Urinary bladder (tissue), 4 donors: ENCODE measurements at places on chromosomes 2 and 18. TPM values are rescaled to one million over a fixed set of nuclear protein-coding genes. Genes with fewer than 3 reads are reported as not detected.

- DNase-seq = no peak
Measured at GRCh38 chr2:1698188-1698945, 45.9 kb downstream of the PXDN start.

DNA sequence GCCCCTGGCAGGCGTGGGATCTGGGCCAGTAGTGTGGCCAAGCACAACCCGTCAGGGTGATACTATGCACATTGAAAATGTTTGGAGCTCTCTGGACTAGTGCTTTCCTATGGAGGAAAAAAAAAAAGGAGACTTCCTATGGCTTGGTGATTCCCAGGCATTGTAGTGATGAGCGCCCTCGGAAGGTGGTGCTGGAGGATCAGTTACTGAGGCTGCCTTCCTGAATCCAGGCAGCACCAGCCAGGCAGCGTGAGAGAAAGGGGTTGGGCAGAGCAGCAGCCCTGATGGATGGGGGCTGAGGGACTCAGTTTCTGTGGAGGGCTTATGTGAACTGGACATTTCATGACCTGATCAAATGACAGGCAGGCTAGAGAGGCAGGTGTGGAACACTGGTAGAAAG is 70.9 kb downstream of the CHRNA1 start:
- no peak for DNase-seq

DNA sequence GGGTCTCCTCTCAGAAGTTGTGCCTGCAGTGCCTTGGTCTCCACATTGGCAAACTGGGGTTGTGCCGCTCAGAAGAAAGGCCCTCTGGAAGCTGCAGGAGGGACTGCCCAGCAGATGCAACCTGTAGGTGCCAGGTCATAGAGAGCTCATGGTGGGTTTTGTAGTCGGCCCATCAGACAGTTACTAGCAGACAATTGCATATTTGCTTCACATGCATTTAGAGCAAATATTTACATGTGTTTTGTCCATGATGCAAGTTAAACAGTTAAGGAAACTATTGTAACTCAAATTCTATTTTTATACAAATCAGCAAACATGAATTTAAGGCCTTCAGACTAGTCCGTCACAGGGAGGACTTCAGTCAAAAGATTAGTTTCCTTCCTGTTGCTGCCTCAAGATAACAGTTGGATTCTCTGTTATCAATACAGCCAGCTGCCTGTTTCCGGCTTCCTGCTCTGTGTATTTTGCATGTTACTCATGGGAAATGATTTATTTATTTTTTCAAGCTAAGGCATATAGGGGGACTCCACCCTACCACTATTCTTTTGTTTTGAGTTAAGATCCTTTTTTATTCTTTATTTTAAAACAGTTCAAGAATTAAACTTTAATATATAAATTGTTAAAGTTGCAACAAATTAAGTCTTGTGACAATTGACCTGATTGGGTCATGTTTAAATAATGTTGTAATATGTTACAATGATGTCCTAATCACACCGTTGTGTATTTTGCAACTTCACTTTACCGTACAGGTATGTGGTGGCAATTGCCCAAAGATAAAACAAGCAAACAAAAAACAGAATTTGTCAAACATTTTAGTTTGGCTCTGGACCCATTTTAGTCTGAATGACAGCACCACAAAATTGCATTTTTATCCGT is 133.5 kb downstream of the SPTBN1 start:
- no peak for DNase-seq

- DNase-seq = no peak
Measured at GRCh38 chr2:8456151-8457091, 225.4 kb upstream of the ID2 start.

DNA sequence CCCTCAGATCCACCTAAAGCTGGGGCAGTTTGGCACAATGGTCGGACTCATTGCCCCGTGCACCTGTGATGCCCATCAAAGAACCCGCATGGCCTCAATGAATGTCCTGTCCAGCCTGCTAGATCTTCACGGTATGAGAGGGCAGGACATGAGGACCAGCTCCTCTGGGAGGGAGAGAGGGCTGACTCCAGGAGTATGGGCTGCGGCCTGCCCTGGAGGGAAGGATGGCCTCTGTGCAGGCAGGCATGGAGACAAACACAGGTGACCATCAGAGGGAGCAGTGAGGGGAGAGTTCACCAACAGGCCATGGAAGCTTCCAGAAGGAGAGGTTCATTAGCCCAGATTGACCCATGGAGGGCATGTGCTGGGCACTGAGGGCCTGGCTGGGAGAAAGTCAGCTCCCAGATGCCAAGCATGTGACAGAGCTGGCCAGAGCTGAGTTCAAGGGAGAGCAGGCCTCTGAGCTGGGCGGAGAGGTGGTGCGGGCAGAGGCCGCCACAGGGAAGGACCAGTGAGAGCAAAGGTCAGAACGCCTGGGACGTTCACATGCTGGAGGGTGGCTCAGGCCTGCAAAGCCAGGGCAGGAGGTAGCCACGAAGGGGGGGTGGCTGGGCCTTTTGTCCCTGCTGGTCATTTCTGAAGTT is 36.2 kb downstream of the HJURP start:
- no peak for DNase-seq

DNA sequence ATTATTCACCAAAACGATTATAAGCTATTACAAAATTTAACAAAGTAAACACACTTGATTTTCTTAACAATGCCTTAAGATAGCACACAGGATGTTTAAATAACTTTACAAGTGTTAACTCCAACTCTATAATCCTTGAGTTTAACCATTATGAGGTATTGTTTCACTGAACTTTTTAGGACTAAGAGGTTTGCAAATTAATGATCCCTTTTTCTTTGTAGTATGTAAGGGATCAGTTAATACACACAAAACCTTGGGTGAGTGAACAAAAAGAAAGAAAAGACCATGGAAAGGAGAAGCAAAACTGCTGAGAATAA is 21.5 kb upstream of the TFPI start:
- DNase-seq = no peak

- DNase-seq = no peak
Measured at GRCh38 chr2:44367591-44367990, 5.8 kb downstream of the CAMKMT start.

- no peak for DNase-seq
Measured at GRCh38 chr18:23330423-23330822, 122.7 kb upstream of the RIOK3 start.

GRCh38 chr2:68911709-68912108 is 40.5 kb upstream of the BMP10 start:
- DNase-seq = no peak

- DNase-seq = no peak
Measured at GRCh38 chr18:21853775-21854552, 113.4 kb downstream of the MIB1 start.

GRCh38 chr2:157414050-157414449 is 29.8 kb downstream of the CYTIP start:
- no peak for DNase-seq

DNA sequence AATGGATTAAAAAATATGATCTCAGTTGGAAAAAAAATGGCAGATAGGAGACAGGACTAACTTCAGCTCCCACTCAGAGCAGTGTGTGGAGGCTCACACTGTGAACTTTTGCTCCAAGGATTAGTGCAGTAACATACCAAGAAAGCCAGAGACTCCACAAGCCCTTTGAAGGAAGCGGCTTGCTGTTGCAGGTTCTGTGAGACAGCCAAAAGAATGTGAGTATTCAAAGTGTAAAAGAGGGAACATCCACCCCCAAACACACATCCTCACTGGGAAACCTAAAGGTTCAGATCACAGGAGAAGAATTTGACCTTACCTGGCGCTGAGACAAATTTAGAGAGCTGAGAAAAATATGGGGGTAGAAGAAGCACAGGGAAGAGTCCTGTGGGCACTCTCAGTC is 77.5 kb downstream of the FAM171B start:
- DNase-seq = no peak

DNA sequence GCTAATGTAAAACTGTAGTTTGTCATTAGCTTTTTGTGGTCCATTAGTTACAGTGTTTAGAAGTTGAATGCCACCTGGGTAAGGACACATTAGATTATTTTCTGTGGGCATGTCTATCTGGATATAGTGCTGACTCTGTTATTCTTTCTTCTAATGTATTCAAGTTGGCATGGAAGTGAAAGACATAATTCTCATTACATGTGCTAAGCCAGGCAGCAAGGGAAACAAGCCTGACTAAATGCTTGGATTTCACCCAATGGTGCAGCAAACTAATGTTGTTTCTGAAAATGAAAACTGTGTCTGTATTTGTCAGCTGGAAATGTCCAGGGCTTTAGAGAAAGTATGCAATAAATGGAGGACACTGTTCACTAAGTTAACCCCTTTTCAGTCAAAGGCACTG is 100.7 kb downstream of the NUP35 start:
- no peak for DNase-seq

DNA sequence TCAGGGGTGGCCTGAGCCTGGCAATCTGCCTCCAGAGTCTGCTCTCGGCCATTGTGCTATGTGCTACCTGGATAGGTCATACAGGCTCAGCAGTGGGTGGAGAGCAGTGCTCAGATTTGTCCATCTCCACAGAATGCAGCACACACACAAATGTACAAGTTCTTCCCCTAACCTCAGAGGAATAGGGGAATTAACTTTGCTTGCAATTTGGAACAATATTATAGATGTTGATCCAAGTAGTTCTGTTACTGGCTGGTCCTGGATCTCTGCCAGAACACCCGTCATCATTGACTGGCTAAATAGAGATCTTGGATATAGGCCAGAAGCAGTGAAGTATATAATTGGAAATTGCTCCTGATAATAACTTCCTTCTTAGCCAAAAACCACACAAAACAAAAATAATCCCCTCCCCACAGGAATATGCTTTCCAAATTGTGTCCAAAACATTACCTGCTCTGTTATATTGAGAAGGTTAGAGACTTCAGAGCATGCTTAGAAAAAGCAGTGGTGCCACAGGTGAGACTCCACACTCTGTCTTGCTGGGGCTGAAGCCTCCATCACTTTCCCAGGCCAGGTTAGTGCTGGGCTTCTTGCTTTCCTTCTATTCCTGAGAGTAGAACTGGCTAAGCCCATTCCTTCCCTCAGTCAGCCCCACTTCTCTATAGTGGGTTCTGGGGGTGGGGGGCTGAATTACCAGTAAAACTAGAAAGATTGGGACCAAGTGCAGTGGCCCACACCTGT is 38.8 kb downstream of the NCAPH start:
- DNase-seq = peak; percentile 63

DNA sequence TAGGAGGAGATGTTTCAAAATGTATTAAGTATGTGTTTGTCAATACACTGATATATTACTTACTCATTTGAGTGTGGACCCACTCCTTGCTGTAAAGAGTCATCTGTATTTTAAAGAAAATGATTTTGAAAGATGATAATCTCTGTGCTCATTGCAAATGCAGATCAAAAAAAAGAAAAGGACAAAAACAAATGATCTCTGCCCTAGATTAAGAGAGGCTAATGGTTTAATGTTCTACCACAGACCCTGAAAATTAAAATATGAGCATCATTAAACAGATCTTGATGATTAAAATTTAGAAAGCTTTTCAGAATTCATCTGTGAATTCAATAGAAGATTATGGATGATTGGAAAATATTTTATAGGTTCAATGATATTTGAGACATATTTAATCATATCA is 136.5 kb downstream of the CNTNAP5 start:
- DNase-seq = no peak

- DNase-seq = no peak
Measured at GRCh38 chr2:186732843-186733242, 39.0 kb downstream of the FAM171B start.

DNA sequence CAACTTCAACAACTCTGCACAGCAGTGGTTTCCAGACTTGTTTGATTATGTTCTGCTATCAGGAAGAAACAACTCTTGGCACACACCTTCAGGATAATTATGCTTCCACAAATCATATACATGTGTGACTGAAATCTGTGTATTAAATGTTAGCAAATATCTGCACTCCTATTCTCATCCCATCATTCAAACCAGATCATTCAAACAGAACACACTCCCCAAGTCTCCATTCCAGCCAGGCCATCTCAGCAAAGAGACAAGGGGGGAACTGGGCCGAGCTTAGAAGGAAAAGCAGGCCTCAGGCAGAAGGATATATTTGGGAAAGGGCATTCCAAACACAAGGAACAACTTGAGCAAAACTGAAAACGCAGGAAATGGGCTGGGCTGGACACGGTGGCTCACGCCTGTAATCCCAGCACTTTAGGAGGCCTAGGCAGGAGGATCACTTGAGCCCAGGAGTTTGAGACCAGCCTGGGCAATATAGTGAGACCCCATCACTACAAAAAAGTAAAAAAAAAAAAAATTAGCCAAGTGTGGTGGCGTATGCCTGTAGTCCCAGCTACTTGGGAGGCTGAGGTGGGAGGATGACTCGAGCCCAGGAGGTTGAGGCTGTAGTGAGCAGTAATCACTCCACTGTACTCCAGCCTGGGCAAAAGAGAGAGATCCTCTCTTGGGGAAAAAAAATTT is 62.7 kb downstream of the ZFP36L2 start:
- DNase-seq = no peak

DNA sequence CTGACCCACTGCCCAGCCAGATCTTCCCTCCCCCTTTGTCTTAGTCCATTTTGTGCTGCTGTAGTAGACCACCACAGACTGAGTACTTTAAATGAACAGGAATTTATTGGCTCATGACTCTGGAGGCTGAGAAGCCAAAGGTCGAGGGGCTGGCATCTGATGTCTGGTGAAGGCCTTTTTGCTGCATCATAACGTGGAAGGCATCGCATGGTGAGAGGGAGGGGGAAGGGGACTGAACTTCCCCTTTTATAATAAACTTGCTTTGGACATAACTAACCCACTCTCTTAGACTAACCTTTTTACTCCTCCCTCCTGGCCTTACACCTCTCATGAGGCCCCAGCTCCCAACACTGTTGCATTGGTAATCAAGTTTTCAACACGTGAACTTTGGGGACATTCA is 83.8 kb downstream of the MAP4K4 start:
- DNase-seq = no peak

DNA sequence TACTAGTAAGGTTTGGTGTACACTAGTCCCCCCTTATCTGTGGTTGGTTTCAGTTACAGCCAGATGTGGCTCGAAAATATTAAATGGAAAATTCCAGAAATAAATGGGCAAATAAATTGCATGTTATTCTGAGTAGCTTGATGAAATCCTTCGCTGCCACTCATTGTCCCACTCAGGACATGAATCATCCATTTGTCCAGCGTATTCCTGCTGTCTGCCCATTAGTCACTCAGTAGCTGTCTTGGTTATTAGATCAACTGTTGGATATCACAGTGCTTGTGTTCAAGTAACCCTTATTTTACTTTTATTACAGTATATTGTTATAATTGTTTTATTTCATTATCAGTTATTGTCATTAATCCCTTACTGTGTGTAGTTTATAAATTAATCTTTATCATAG is 21.7 kb downstream of the ZDBF2 start:
- DNase-seq = no peak

Gene CCDC121
- 5.4 TPM for polyA plus RNA-seq

Gene GALNT5
- polyA plus RNA-seq = 0.34 TPM

Gene STPG4
- polyA plus RNA-seq = 0.41 TPM

Gene SLC5A7
- 0.95 TPM for polyA plus RNA-seq

Gene CROCC2
- polyA plus RNA-seq = 0.08 TPM

Gene SCN3A
- 0.89 TPM for polyA plus RNA-seq

Gene FTCDNL1
- 1.4 TPM for polyA plus RNA-seq

Gene SLC19A3
- polyA plus RNA-seq = 1.4 TPM

Gene DPP10
- polyA plus RNA-seq = 0.32 TPM

Gene PDE11A
- polyA plus RNA-seq = 0.11 TPM

Gene KATNAL2
- 1.8 TPM for polyA plus RNA-seq

Gene CFC1
- not detected for polyA plus RNA-seq
